Activated naive CD4-positive, alpha-beta T cell (primary cell): ENCODE measurements at places on chromosomes 7 and 10.

DNA sequence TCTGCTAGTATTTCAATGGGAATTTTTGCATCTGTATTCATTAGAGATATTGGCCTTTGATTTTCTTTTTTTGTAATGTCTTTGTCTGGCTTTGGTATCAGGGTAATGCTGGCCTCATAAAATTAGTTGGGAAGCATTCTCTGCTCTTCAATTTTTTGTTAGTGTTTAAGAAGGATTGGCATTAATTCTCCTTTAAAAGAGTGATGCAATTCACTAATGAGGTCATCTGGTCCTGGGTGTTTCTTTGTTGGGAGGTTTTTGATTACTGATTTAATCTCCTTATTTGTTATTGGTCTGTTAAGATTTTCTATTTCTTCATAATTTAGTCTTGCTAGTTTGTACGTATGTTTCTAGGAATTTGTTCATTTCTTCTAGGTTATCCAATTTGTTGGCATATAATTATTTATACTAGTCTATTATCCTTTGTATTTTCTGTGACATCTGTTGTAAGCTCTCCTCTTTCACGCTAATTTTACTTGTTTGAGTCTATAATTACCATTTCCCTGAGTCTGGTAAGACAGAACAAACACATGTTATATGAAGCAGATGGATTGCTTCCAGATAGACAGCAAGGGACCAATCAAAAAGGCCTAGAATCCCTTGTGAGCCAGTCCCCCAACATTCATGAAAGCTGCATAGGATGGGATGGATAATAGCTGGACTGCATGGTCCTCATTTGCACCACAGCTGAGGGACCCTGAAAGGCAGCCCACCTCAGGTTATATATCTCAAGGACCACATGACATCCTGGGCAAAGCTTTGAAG lies 54.4 kb downstream of the MTPAP start:
- no peak for DNase-seq

GRCh38 chr10:89442289-89442688 lies 27.9 kb downstream of the IFIT5 start:
- no peak for DNase-seq

- no peak for DNase-seq
Measured at GRCh38 chr10:133224756-133225372, 5.2 kb upstream of the UTF1 start.

DNA sequence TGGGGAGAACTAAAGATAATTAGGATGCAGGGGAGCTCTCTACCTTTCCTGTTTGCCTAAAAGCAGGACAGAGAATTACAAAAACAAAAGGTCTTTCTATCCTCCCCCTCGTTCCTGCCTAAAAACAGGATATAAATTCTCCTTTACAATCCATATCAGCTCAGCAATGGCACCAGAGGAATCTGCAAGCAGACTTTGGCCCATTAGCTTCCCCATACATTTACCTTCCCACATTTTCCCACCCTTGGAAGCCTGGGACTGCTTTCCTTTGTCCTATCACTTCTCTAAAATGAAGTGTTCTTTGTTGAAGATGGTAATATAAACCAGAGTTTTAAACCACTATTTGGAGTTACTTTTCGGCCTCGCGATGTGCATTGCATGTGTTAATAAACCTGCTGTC lies 15.5 kb downstream of the SHTN1 start:
- DNase-seq = no peak

DNA sequence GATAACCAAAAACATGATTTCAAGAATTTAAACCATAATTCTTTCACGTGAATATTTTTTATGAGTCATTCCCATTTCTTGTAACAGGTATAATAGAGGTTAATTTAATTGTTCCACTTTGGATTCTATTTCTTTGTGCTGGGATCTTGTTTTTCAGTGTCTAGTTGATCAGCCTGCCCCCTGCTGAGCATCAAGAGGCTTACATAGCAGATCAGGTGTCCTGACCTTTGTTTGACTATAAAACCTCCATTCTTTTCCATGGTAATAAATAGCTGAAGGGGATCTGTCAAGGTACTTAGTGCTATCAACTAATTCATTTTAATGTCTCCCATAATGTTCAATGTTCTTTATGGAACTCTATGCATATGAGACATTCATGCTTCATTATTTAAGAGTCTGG lies 4.9 kb downstream of the COL17A1 start:
- no peak for DNase-seq

DNA sequence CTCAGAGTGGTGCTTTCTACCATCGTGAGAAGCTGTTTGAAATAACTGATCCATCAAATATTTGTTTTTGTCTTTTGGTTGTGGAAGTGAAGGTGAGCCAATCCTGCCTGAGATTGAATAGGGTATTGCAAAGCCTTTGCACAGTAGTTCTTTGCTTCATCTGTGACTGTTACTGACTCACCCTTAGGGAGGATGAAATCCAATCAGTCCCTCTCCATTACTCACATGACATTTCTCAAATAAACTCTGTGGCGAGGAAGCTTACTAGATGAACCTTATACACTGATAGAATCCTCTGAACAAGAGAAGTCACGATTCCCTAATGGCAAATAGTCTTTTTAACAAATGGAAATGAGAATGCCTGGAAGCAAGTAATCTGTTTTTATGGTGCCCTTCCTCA lies 31.9 kb downstream of the HEPACAM2 start:
- no peak for DNase-seq

- DNase-seq = no peak
Measured at GRCh38 chr7:120864141-120864900, 6.4 kb upstream of the TSPAN12 start.

DNA sequence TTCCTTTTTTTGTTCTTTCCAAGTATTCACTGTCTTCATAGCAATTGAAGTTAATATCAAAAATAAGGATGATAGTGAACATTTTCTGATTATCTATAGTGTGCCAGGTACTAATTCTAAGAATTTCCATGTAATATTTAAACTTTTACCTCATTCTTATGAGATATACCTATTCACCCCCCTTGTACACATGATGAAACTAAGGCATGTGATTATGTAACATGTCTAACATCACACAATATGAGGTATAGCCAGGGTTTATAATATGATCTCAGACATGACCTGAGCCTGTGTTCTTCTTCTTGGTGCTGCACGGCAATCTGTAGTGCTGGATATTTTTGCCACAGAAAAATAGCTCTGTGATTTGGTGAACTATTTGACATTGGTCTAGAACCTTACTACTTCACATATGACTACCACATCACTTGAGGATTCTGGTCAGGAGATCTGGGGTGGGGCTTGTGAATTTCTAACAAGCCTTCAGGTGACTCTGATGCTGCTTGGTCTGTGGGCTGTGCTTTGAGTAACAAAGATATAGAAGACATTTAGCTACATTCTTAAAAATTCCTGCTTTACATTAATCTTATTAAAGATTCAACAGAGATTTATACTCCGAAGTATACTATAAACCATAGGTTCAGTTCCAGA lies 79.1 kb downstream of the TRIM24 start:
- DNase-seq = no peak

- DNase-seq = no peak
Measured at GRCh38 chr10:49368256-49368655, 27.6 kb downstream of the DRGX start.

- no peak for DNase-seq
Measured at GRCh38 chr7:81370822-81371221, 399.0 kb downstream of the HGF start.

- DNase-seq = no peak
Measured at GRCh38 chr7:113608782-113609181, 310.0 kb downstream of the PPP1R3A start.

GRCh38 chr10:5533098-5533731 lies 8.5 kb downstream of the CALML3 start:
- no peak for DNase-seq

GRCh38 chr7:29840701-29841100 lies 34.4 kb downstream of the WIPF3 start:
- no peak for DNase-seq

- no peak for DNase-seq
Measured at GRCh38 chr10:44397476-44398225, 12.8 kb upstream of the CXCL12 start.

- no peak for DNase-seq
Measured at GRCh38 chr10:14102056-14102455, 228.7 kb downstream of the FRMD4A start.

DNA sequence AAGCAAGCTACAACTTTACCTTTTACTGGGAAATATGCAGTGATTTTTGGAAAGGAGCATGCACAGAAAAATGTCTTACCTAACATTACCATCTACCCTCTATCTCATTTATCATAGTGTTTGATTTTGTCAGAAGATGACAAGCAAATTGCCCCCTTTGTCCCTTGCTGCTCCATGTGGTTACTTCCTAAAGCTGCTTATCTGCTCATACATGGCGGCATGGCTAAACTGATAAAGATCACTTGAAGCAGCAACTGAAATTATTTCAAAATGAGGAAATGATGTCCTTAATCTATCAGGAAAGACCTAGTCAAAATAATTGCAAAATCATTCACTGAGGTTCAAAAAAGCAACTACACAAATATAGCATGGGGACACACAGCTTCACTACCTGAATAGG lies 1198.5 kb upstream of the SORCS1 start:
- no peak for DNase-seq

DNA sequence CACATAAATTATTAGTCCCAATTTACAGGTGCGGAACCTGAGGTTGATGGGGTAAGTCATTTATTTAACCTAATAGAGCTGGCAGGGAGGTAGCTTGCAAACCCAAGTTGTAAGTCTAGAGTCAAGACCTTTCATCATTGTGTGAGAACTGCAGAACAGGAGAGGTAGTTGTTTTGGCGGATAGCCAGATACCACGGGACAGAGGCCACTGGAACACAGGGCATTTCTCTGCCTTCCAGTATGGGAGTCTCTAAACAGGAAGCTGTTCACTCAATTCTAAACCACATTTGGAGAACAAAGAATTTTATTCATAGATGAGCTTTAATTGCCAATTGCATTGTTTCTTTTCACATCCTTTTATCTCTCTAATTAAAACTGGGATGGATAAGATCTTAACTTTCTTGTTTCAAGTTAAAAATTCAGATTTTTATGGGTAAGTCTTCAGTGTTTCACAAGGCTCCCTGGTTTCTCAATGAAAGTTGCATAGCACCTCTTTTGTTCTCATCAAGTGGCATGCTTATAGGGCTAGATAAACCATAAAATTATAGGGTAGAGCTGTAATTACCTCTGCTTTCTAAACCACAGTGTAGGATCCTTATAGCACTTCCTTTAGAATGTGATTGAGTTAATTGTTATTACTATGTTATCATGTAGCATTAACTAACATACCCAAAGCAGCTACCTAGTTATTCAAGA lies 489.0 kb downstream of the GATA3 start:
- DNase-seq = no peak

GRCh38 chr7:101974393-101974792 lies 157.0 kb downstream of the CUX1 start:
- no peak for DNase-seq

GRCh38 chr10:77946084-77946483 lies 19.5 kb upstream of the DLG5 start:
- no peak for DNase-seq

DNA sequence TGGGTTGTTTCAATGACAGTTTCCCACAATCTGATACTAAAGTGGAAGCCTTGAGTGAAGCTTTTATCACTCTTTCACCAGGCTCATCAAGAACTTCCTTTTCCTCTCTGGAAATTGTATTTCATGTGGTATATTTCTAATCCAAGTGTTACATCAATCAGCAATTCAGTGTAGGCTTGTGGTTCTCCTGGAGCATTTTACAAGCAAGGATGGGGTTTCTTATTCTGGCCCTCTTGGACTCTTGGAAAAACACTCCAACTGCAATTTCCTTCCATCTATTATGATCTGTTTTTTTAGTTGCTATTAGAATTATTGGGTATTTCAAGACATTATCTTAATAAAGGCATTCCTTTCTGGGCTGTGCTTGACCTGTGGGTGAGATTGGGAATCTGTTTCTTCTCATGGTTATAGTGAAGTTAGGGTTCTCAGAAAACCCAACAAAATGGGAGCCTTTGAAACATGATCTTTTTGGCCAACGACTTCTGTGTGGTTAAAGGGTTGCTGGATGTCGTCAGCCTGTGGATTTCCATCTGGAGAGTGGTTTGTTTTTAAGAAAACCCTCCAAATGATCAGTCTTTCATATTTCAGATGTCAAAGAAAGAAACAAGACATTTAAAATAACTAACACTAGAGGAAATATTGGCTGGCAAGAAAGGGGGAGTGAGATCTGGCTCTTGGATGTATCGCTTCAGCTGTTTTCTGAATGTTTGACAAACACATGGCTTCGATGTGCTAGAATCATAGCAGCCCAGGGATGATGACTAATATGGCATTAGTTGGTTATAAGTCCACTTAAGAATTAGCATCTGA lies 540.2 kb downstream of the LRMDA start:
- no peak for DNase-seq
